ENCODE measurements at places on chromosomes 3 and 15.

DNA sequence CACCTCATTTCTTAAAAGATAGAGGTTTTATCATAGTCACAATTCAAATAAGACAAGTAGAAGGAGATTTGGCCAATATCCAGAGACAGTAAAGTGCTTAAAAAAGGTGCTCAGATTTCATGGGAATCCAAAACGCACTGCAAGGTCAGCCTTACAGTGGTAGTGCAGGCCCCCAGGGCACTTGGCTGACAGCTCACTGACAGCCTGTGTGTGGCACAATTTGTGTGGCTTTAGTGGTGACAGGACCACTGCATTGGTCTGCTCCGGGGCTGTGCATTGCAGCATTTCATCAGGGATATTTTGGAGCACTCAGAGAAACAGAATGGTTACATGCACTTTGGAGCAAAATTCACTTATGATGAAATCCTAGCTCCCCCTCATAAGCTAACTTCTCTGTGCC is 544.3 kb downstream of the NTRK3 start:
- DNase-seq = no peak

GRCh38 chr3:123584284-123584987 is 417 bp downstream of the HACD2 start:
- peak; percentile 60 for DNase-seq

DNA sequence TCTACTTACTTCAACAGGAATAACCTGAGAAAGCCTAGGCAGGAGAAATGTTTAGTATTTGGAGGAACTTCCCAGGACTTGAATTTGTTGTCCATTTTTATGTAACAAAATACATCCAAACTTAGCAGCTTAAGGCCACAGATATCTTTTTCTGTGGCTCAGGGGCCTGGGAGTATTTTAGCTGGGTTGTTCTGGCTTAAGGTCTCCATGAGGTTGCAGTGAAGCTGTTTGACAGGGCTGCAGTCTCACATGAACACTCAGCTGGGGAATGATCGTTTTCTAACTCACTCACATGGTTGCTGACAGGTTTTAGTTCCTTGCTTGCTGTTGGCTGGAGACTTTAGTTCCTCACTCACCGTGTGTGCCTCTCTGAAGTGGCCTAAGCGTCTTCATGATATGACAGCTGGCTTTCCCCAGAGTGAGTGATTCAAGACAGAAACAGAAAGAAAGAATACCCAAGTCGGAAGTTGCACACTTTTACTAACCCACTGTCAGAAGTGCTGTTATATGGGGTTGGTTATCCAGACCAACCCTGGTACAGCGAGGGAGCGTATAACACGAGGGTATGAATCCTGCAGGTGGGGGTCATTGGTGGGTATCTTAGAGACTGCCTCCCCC is 229.7 kb upstream of the TBL1XR1 start:
- peak; percentile 39 for DNase-seq

DNA sequence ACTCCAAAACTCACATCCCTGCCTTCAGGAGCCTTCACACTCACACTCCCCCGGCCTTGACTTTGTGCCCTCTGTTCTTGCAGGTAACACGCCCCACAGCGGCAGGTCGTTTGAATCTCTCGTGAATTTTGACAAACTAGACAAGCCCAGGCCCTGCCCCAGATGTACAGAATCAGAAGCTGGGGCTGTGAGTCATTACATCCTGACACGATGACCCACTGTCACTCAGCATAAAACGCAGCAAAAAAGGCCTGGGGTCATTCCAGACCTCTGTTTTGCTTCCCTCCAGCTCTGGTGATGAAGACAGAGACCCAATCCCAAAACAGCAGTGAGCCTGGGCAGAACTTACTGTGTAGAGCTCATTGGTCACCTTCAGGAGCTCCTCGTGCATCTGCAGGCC is 116.4 kb upstream of the RAD18 start:
- no peak for DNase-seq

- peak; percentile 35 for DNase-seq
Observed at GRCh38 chr3:193240850-193241706, at the start of gene PLAAT1. PLAAT1 (plus strand) TSS chr3:193241222; CDS start chr3:193255651, 14,429 bp downstream.

DNA sequence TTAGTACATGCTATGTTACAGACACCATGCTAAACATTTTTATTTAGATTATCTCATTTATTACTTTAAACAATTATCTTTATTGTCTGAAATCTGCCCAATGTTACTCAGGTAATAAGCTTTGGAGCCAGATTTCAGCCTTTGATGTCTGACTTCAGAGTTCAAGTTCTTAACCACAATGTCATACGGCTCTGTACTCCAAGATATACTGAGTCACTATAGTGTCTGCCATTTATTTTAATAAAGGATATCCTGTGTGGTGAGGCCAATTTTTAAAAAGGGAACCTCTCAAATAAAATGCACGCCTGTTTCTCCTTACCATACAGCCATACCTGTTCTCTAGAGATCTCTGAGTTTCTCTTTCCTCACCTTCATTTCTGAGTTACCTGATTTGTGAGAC is 193.1 kb downstream of the EPHA3 start:
- DNase-seq = no peak

DNA sequence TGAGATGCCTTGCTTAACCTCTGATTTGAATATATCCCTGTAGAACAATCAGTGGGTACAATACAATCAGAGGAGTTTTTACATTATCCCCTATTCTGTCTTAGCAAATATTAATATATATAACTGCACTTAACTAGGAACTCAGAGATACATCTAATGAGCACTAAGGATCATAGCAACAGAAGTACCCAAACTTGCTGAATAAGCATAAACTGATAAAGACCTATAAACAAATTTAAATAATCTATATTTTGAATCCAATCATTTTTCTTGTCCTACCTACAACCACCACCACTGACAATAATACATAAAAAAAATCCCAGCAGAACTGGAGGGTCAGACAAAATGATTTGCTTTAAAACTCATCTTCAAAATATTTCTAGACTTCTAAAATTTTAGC is 106.2 kb downstream of the ATP8B4 start:
- no peak for DNase-seq

- DNase-seq = no peak
Observed at GRCh38 chr15:31111091-31111647, 9.6 kb upstream of the TRPM1 start.
